Type B pancreatic cell (in vitro differentiated cells): ENCODE measurements at places on chromosomes 4 and X.

DNA sequence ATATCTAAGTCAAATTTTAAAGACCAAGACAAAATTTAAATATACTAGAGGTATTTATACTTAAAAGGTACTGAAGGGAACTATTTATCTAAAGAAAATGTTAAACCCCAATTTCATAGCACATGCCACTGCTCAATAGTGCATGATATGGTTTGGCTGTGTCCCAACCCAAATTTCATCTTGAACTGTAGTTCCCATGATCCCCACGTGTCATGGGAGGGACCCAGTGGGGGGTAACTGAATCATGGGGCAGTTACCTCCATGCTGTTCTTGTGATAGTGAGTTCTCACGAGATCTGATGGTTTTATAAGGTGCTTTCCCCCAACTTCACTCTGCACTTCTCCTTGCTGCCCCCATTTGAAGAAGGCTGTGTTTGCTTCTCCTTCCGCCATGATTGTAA, 32.3 kb downstream of the MAML3 start:
- no peak overlapping the region for H3K27ac ChIP-seq
- peaks cover 6% of the 10 kb centered on the region for H3K36me3 ChIP-seq
- DNase-seq, result no peak
- no peaks in the 10 kb centered on the region for H3K27me3 ChIP-seq
- peaks cover 11% of the 10 kb centered on the region for H3K4me1 ChIP-seq

GRCh38 chrX:63424063-63424462, 72.9 kb upstream of the SPIN4 start:
- no peak for DNase-seq
- no peak overlapping the region for H3K4me3 ChIP-seq

DNA sequence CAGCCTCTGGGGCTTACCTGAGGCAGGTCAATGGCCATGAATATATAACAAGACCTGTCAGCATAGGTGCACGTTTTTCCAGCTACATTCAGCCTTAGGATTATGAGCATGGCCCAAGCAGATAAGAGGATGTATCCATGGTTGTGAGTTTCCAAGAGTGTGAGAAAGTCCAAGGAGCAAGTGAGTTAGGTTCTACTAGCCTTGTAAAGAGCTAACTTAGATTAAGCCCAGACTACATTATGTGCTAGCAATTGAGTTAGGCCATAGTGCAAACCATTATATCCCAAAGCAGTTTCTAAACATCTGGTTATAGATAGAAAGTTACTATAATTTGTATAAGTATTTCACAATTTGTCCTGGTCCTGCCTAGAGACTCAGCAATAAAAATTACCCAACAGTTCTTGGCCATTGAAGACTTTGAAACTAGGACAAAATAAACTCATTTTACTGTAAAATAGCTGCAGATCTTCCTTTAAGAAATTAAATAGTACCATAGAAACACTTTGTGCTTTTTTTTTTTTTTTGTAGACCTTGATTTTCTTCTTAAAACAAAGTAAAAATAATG, 312.0 kb downstream of the CAMK2D start:
- H3K36me3 ChIP-seq, result peaks cover 7% of the 10 kb centered on the region
- no peak overlapping the region for H3K27ac ChIP-seq
- H3K27me3 ChIP-seq, result no peaks in the 10 kb centered on the region
- peaks cover 14% of the 10 kb centered on the region for H3K4me1 ChIP-seq
- DNase-seq, result no peak
- no peak overlapping the region for H3K4me3 ChIP-seq

GRCh38 chrX:1466971-1467561, 14.4 kb upstream of the ASMTL start:
- H3K4me3 ChIP-seq, result no peak overlapping the region
- H3K4me1 ChIP-seq, result no peaks in the 10 kb centered on the region
- H3K27me3 ChIP-seq, result peaks cover 19% of the 10 kb centered on the region
- no peak overlapping the region for H3K27ac ChIP-seq

- H3K36me3 ChIP-seq, result no peaks in the 10 kb centered on the region
- no peaks in the 10 kb centered on the region for H3K4me1 ChIP-seq
These were observed 15.6 kb downstream of the PNMA6F start for GRCh38 chrX:153305972-153306371.

GRCh38 chr4:26474551-26474950, 15.7 kb downstream of the CCKAR start:
- H3K27me3 ChIP-seq, result peaks cover 11% of the 10 kb centered on the region
- H3K27ac ChIP-seq, result no peak overlapping the region
- no peaks in the 10 kb centered on the region for H3K4me1 ChIP-seq

- DNase-seq, result no peak
- H3K27ac ChIP-seq, result no peak overlapping the region
- no peak overlapping the region for H3K4me3 ChIP-seq
- no peaks in the 10 kb centered on the region for H3K27me3 ChIP-seq
- H3K4me1 ChIP-seq, result peaks cover 4% of the 10 kb centered on the region
- peaks cover 19% of the 10 kb centered on the region for H3K36me3 ChIP-seq
These were observed 30.1 kb downstream of the NSG1 start for GRCh38 chr4:4416981-4417380.

- H3K36me3 ChIP-seq, result no peaks in the 10 kb centered on the region
- DNase-seq, result no peak
- peak within 1 kb of the TSS; percentile 76 for H3K4me3 ChIP-seq
These were observed at the start of gene EXOC1L for GRCh38 chr4:55819634-55820033. Gene EXOC1L, plus strand, starts transcription at chr4:55819790. Its CDS starts 237 bp downstream, at chr4:55820027.

- H3K4me1 ChIP-seq, result no peaks in the 10 kb centered on the region
- no peak overlapping the region for H3K4me3 ChIP-seq
- no peaks in the 10 kb centered on the region for H3K27me3 ChIP-seq
- peaks cover 3% of the 10 kb centered on the region for H3K36me3 ChIP-seq
- DNase-seq, result no peak
These were observed 12.4 kb upstream of the RGS12 start for GRCh38 chr4:3280466-3280865.

- no peak overlapping the region for H3K4me3 ChIP-seq
- peak; percentile 50 for DNase-seq
- H3K27ac ChIP-seq, result no peak overlapping the region
- no peaks in the 10 kb centered on the region for H3K36me3 ChIP-seq
- no peaks in the 10 kb centered on the region for H3K4me1 ChIP-seq
These were observed 64.6 kb downstream of the CRLF2 start for GRCh38 chrX:1147611-1148515.

- peaks cover 17% of the 10 kb centered on the region for H3K36me3 ChIP-seq
- no peaks in the 10 kb centered on the region for H3K27me3 ChIP-seq
- peaks cover 45% of the 10 kb centered on the region for H3K4me1 ChIP-seq
- peak overlapping the region; percentile 99 for H3K4me3 ChIP-seq
- H3K27ac ChIP-seq, result peak overlapping the region; percentile 99
These were observed 868 bp downstream of the PLS3 start for GRCh38 chrX:115561605-115562479.

GRCh38 chr4:138205531-138206233, 36.5 kb downstream of the SLC7A11 start:
- no peaks in the 10 kb centered on the region for H3K36me3 ChIP-seq
- H3K4me3 ChIP-seq, result no peak overlapping the region
- no peak overlapping the region for H3K27ac ChIP-seq

GRCh38 chr4:145034727-145035211, 63.2 kb downstream of the ANAPC10 start:
- peaks cover 28% of the 10 kb centered on the region for H3K36me3 ChIP-seq
- DNase-seq, result no peak
- no peaks in the 10 kb centered on the region for H3K4me1 ChIP-seq
- H3K4me3 ChIP-seq, result no peak overlapping the region
- no peaks in the 10 kb centered on the region for H3K27me3 ChIP-seq
- H3K27ac ChIP-seq, result no peak overlapping the region

GRCh38 chr4:31964685-31965084, 1244.5 kb downstream of the PCDH7 start:
- DNase-seq, result no peak
- no peaks in the 10 kb centered on the region for H3K4me1 ChIP-seq
- no peaks in the 10 kb centered on the region for H3K27me3 ChIP-seq
- H3K4me3 ChIP-seq, result no peak overlapping the region

GRCh38 chr4:24816797-24817196, 21.4 kb downstream of the SOD3 start:
- H3K4me3 ChIP-seq, result no peak overlapping the region
- H3K27ac ChIP-seq, result no peak overlapping the region
- no peaks in the 10 kb centered on the region for H3K27me3 ChIP-seq
- no peak for DNase-seq
- peaks cover 4% of the 10 kb centered on the region for H3K4me1 ChIP-seq
